ENCODE measurements at places on chromosomes 11 and 22.
A peak's percentile ranks its signal among the peaks of the same experiment; 100 is the strongest.

DNA sequence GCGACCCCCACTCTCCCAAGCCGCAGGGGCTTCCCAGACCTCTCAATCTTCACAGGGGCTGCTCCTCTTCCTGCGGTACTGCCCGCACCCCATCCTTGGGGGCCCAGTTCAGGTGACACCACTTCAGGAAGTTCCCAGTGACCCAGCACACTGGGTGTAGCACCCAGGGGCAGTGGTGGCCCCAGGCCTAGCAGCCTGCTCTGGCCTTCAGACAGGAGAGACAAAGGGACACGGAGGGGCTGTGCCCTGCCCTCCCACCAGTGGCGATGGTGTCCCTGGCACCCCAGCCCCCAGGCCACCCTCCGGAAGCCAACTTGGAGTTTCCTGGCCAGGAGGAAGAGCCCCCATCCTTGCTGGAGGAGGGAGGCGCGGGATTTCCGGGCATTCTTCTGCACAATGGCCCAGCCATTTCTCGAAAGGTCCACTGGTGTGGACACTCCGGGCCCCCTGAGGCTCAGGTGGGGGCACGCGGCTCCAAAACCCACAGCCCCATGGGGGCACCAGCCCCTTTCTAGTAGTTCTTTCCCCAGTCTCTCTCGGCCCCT, 978 bp upstream of the CLDN5 start:
- DNase-seq: no peak

DNA sequence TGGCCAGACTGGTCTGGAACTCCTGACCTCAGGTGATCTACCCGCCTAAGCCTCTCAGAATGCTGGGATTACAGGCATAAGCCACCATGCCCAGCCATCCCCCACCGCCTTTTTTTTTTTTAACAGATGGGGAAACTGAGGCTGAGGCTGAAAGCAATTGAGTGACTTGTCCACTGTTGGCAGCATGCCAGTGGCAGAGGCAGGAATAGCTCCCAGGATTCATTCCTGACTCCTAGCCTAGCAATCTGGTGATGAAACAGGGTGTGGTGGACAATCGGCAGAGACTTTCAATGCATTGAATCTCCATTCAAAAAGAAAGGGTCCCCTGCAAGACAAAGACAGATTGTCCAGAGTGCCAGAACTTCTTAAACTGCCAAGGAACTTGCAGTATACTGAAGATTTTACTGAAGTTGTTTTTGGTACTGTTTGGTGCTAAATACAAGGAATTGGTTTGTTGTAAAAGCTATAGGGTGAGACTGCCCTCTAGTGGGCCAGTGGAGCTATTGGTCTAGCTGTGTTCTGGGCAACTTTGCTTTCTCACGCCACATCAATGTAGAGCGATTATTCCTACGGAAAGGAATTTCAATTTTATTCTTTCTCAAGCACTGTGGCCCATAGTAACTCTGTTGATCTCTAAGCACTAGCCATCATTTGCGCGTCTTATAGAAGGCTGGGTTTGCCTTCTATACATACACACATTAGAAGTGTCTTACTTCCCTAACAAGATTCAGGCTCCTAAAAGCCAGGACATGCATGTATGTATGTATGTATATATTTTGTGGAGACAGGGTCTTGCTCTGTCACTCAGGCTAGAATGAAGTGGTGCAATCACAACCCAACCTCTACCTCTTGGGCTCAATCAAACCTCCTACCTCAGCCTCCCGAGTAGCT, 21.0 kb downstream of the C22orf31 start:
- DNase-seq: peak; percentile 37

GRCh38 chr11:46108751-46109150, 12.5 kb downstream of the PHF21A start:
- DNase-seq: no peak

DNA sequence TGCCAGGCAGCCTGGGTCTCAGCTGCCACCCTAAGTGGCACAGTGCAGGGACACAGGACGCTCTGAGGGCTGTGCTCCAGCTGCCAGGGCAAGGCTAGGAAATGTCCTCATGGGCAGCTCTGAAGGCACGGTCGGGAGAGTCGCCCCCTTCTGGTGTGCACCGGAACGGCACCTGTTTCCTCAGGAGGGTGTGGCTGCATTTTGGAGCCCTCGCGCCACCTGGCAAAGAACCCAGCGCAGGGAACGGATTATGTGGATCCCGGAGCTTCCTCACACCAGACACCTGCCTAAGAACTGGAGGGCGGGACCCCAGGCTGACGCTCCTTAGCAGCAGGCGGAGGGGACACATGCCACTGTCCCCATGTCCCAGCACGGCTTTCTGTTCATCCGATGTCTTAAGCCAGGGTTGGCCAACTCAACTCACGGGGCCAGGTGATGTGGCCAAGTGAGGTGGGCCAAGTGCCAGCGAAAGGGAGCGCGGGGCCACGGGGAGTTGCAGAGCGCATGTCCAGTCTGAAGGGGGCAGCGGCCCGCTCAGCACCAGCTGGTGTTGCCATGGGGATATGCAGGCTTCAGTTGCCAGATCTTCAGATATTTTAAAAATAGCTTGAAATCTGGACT, 5.1 kb upstream of the SLC22A8 start:
- DNase-seq: no peak

GRCh38 chr11:78266451-78266850, 77.7 kb downstream of the USP35 start:
- no peak for DNase-seq

DNA sequence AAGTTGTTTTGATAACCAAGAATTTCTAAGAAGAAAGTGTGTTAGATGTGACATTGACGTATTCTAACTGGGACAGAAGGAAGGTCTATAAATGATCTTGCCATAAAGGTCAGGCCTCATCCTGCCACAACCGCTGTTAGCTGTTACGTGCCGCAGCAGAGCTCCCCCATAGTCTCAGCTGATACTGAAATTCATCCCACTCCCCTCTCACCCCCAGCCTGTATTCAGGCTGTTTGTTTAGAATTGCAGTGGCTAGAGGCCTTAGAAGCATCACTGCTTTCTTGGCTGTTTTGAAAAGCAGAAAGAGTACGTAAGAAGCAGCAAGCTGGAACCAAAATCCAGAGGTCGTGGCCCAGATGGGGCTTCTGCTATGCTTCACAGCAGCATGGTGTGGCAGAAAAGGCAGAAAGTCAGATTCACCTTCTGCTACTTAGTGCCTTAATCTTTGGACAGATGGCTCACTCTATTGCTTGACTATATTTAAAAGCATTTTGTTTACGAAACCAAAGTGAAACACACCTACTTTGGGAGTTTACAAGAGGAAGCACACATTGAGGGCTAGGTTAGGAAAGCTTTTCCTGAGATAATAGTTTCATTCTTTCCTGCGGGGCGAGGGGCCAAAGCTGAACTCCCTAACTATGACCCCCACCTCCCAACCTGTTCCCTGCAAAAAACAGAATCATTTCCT, 950 bp upstream of the LAYN start:
- no peak for DNase-seq

GRCh38 chr11:134921938-134922337, 509.9 kb upstream of the B3GAT1 start:
- no peak for DNase-seq

DNA sequence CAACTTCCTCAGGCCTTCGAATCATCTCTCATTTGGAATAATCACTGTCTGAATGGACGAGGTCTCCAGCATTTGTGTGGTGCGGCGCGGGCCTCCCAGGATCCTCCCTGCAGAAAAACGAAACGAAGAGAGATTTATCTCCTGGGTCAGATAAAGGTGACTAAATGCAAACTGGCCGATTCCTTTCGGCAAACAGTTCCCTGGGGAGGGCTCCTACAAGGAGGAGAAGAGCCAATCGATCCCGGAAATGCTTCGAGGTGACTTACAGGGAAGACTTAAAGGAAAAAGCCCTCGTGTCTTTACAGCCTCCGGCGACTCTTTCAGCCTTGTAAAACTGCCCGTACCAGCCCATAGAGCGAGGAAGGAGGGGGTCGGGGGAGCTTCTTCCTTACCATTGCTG, 126.5 kb downstream of the MIAT start:
- DNase-seq: no peak

DNA sequence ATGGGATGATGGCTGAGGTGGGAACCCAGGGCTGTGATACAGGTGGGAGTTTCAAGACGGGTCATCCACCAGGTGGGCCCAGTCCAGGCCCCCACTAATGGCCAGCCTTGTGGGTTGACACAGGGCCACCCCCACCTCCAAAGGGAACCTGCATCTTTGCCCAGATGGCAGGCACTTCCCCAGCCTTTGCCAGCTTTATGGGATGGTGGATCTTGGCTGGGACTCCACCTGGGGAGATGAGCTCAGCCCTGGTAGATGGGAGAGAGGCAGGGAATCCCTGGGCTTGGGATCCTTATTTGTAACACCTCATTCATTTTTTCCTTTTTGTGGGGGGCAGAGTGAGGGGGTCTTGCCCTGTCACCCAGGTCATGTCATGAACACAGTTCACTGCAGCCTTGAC, 33.4 kb downstream of the CD82 start:
- no peak for DNase-seq

- no peak for DNase-seq
These were observed 397.1 kb downstream of the MN1 start for GRCh38 chr22:27404441-27404840.

GRCh38 chr11:43582024-43582862, 98.3 kb upstream of the HSD17B12 start:
- DNase-seq: no peak

DNA sequence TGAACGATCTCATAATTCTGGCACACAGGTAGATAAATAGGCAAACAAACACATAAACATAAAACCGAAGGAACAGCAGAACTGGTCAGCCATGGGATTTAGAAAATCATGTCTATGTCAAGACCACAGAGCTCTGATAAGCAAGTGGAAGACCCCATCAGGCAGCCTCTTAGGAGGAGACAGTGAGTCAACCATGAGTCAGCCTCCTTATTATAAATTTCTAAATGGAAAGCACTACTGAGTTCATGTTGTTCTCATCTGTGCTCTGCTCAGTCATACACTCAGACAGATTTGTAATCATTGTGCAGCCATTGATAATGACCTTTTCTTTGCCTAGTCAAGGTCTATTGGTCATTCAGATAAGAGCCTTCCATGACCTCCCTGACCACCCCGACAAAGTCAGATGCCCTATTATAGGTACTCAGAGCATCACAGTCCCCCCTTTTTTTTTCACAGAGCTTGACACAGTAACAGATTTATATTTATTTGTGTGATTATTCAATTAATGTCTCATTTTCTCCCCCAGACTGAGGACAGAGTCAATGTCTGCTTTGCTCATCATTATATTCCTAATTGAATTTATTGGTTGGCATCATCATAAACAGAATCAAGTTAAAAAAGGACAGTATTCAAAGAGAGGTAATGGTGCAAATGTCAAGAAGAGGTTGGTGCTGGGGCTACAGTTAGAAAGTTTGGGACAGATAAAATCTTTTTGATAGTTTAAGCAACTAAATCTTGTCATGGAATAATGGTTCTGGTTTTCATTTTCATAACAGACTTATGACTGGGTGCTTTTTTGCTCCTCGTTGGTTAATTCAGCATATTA, 579.7 kb upstream of the CCDC90B start:
- DNase-seq: no peak

GRCh38 chr11:118092907-118093571, 6.3 kb upstream of the SMIM35 start:
- DNase-seq: no peak

DNA sequence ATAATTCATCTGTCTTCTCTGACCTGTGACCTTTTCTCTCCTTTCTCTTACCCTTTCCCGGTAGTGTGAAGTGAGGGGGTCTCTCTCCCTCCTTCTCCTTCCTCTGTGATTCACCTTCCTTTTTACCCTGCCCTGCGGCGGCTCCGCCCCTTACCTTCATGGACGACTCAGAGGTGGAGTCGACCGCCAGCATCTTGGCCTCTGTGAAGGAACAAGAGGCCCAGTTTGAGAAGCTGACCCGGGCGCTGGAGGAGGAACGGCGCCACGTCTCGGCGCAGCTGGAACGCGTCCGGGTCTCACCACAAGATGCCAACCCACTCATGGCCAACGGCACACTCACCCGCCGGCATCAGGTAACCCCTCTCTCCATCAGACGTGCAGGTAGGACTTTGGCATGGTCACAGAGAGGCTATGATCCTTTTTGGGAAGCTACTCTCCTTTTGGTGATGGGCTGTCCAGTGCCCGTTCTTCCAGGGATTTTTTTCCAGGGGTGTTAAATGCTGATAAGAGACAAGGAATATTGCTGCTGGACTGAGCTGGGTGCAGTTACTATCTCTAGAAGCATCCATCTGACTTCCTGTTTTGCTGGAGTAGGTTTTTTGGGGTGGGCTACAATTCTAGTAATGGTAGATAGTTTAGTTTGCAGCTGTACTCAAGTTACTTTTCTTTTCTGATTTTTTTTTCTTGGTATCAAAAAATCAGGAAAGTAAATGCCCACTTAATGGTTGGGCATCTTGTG, 29.9 kb downstream of the CTNND1 start:
- no peak for DNase-seq

- no peak for DNase-seq
These were observed 27.7 kb upstream of the OPCML start for GRCh38 chr11:133559833-133560471.

- no peak for DNase-seq
These were observed 17.7 kb upstream of the OLFML1 start for GRCh38 chr11:7467652-7468051.

- no peak for DNase-seq
These were observed 51.5 kb downstream of the FAM181B start for GRCh38 chr11:82682003-82682751.

DNA sequence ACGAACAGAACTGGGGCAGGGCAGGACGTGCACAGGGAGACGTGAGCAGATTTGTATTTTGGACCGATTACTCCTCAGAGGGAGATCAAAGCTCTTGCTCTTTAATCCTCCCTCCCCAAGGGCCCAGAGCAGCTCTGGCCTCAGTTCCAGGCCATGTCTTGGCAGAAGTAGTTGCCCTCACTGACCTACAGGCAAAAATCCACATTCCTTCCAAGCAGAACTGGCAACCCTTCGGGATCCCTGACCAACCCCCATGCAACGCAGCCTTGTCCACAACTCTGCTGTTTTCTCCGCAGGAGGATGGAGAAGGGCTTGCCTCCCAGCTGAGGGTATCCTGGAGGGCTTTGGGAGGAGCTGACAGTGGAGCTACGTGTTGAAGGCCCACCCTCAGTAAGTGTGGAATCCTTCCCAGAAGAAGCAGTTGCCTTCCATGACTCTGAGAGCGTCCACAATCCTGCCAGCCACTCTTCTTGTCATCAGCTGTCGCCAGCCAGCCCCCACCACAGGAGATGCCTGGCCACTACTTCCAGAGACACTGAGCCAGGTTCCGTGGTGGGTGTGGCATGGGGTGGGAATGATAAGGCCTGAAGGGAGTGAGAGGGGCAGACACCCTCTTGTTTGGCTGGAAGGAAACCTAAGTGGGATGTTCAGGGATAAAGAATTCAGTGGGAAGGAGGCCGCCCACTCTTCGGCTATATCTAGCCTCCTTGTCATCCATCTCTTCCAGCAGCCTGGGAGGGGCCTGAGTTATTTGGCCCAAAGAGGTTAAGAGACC, 68.1 kb downstream of the PDE2A start:
- DNase-seq: no peak
